ENCODE measurements at places on chromosomes 12 and 14.

DNA sequence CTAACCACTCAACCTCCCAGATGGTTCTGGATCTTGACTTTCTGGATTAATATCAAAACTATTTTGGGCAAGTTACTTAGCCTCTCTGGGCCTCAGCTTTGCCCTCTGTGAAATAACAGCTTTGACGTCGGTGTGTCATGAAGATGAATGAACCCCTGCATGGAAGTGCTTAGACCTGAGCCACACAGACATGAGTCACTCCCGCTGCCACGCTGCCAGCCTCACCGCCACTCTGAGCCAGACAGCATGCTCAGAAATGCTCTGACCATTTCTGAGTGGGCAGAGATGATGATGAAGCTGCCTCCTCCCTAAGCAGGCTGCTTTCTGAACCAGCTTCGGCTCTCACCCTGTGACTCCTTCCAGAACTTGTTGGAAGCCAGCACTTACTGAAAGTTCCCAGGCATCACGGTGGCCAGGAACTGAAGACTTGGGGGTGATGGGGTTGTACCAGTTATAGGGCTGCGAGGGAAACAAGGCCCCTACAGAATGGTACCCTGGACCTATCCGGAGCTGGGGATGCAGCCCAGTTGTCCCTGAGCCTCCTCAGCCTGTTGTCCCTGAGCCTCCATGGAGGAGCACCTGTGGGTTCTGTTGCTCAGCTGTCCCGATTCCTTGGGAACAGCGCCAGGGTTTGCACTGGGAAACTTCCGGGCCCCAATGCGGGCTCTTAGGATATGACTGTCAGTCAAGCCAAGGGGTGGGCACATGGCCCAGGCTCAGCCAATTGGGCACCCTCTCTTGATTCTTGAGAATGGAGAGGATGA, 2.0 kb upstream of the CCDC197 start:
- H3K27me3 ChIP-seq = no peaks in the 10 kb centered on the region
- no peak overlapping the region for H3K4me3 ChIP-seq
- H3K4me1 ChIP-seq = no peaks in the 10 kb centered on the region
- DNase-seq = no peak
- H3K27ac ChIP-seq = no peak overlapping the region

- no peak overlapping the region for H3K27ac ChIP-seq
- no peaks in the 10 kb centered on the region for H3K36me3 ChIP-seq
- H3K4me3 ChIP-seq = no peak overlapping the region
- DNase-seq = peak; percentile 29
These were observed 52.5 kb downstream of the C12orf75 start for GRCh38 chr12:105382771-105383622.

GRCh38 chr12:42643881-42644579, 54.5 kb upstream of the PRICKLE1 start:
- no peaks in the 10 kb centered on the region for H3K4me1 ChIP-seq
- H3K27me3 ChIP-seq = no peaks in the 10 kb centered on the region
- H3K27ac ChIP-seq = no peak overlapping the region
- H3K36me3 ChIP-seq = no peaks in the 10 kb centered on the region

- peaks cover 6% of the 10 kb centered on the region for H3K4me1 ChIP-seq
- peak overlapping the region; percentile 64 for H3K4me3 ChIP-seq
These were observed 730 bp downstream of the CLSTN3 start for GRCh38 chr12:7130701-7131501.

DNA sequence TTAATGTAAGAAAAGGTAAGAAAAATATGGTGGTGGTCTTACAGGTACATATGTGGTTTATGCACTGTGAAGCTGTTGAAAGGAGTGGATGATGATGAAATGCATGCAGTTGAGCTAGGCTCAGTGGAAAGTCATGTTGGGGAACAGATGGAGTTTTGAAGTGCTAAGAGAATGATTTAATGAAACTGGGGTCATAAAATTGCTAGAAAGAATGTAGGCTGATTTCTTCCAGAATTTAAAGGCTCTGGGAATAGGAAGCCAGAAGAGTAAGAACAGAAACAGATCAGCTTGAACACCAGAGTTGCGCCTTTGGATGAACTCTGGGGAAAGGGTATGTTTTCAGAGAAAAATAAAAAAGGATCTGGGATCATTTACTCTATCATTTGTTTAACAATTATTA, 146.5 kb downstream of the MON2 start:
- no peaks in the 10 kb centered on the region for H3K36me3 ChIP-seq
- no peak overlapping the region for H3K4me3 ChIP-seq
- DNase-seq = no peak
- no peak overlapping the region for H3K27ac ChIP-seq
- H3K4me1 ChIP-seq = peaks cover 1% of the 10 kb centered on the region

- no peaks in the 10 kb centered on the region for H3K36me3 ChIP-seq
- H3K4me3 ChIP-seq = no peak overlapping the region
- H3K4me1 ChIP-seq = no peaks in the 10 kb centered on the region
- no peak for DNase-seq
These were observed 89.4 kb downstream of the R3HDM2 start for GRCh38 chr12:57341275-57341990.

GRCh38 chr12:125382926-125383325, 317.7 kb downstream of the AACS start:
- H3K27ac ChIP-seq = no peak overlapping the region
- no peaks in the 10 kb centered on the region for H3K27me3 ChIP-seq
- no peak for DNase-seq
- no peaks in the 10 kb centered on the region for H3K4me1 ChIP-seq
- no peaks in the 10 kb centered on the region for H3K36me3 ChIP-seq

DNA sequence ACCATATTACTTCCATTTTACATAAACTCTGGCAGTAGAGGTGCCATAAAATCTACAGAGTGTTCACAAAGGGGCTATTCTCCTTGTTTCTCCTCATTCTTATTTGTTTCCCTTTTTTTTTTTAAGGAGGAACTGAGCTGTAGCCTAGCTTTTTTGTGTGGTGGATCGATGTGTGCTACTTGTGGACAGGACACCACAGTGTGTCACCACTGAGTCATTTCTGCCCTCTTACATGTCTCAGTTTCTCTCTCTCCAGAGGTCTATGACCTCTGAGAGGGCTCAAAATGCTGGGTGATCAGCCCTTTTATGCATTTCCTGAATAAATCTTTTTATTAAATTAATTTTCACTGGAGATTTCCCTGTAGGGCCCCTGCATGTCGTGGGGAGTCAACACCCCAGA, 370.2 kb downstream of the ADGRD1 start:
- no peak overlapping the region for H3K4me3 ChIP-seq
- no peaks in the 10 kb centered on the region for H3K27me3 ChIP-seq
- H3K27ac ChIP-seq = no peak overlapping the region

- H3K27ac ChIP-seq = no peak overlapping the region
- no peak for DNase-seq
- H3K27me3 ChIP-seq = no peaks in the 10 kb centered on the region
- no peaks in the 10 kb centered on the region for H3K36me3 ChIP-seq
- no peak overlapping the region for H3K4me3 ChIP-seq
- H3K4me1 ChIP-seq = no peaks in the 10 kb centered on the region
These were observed 35.2 kb upstream of the SLC38A1 start for GRCh38 chr12:46304070-46304469.

DNA sequence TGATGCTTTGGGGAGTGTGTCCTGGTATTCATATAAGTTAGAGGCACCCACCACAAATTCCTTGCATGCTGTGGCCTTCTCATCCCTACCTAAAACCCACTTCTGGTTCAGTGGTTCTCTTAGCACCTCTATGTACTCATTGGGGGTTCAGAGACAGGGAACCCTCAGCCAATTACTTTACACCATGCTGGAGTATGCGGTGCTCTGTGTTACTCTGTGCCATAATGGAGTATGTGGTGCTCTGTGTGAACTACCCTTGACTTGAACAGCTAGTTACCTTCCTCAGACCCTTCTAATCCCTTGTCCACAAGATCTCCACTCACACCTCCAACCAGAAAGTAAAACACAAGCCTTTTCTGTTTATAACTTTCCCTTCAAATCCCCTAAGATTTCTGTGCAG, 172.5 kb upstream of the E2F7 start:
- no peaks in the 10 kb centered on the region for H3K27me3 ChIP-seq
- no peak for DNase-seq
- H3K4me1 ChIP-seq = no peaks in the 10 kb centered on the region
- no peak overlapping the region for H3K4me3 ChIP-seq
- H3K36me3 ChIP-seq = no peaks in the 10 kb centered on the region

GRCh38 chr14:99604766-99605298, 825 bp upstream of the CCDC85C start:
- H3K36me3 ChIP-seq = no peaks in the 10 kb centered on the region
- H3K4me1 ChIP-seq = peaks cover 3% of the 10 kb centered on the region
- H3K4me3 ChIP-seq = peak overlapping the region; percentile 87
- no peak for DNase-seq

DNA sequence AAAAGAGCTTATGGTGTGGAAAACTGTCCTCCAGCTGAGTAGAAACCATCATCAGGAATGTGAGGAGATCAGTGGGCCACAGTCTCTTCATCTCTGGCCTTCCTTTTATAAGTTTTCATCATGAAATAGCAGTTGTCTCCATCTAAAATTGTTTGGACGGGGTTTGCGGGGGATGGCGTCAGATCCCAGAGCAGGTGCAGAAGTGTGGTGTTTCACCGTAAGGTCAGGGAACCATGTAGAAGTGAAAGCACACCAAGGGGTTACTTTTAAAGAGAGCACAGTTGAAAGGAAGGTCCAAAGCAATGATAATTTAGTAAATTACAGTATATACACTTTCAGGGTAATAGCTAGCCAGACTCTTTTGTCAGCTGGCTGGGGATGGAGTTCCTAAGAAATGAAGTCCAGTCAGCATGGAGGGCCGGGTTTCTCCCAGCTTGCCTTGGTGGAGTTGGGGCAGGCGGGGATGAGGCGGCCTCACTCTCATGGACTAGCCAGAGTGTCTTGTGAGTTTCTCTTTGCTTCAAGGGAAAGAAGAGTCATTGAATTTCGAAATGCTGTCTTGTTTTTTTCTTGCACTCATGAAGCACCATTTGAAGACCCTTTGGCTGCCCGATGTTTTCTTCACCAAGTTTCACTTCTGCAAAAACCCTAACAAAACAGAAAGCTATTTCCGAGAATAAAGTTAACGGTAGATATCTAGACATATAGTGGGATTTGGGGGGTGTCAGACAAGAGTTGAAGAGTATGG, 100.6 kb downstream of the ETV6 start:
- H3K27me3 ChIP-seq = no peaks in the 10 kb centered on the region
- no peak overlapping the region for H3K4me3 ChIP-seq
- no peak for DNase-seq
- peaks cover 10% of the 10 kb centered on the region for H3K4me1 ChIP-seq

GRCh38 chr12:98719515-98720504, 74.7 kb downstream of the APAF1 start:
- H3K4me3 ChIP-seq = no peak overlapping the region
- no peaks in the 10 kb centered on the region for H3K4me1 ChIP-seq
- no peaks in the 10 kb centered on the region for H3K36me3 ChIP-seq
- no peak for DNase-seq

DNA sequence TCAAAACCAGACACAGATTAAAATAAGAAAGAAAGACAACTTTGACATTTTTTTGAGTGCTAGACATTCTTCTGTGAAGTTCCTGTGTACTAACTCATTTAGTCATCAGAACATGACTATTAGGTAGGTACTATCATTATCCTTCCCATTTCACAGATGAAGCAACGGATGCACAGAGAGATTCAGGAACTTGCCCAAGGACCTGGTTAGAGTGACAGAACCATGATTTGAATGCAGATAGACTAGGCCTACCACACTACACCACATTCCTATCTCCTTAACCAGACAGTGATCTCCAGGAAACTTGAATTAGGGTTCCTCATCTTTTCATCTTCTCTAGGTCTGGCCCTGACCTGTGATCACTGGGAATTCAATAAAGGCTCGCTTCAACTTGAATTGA, 54.4 kb upstream of the MED13L start:
- no peaks in the 10 kb centered on the region for H3K4me1 ChIP-seq
- no peaks in the 10 kb centered on the region for H3K27me3 ChIP-seq
- no peak for DNase-seq
- H3K4me3 ChIP-seq = no peak overlapping the region

DNA sequence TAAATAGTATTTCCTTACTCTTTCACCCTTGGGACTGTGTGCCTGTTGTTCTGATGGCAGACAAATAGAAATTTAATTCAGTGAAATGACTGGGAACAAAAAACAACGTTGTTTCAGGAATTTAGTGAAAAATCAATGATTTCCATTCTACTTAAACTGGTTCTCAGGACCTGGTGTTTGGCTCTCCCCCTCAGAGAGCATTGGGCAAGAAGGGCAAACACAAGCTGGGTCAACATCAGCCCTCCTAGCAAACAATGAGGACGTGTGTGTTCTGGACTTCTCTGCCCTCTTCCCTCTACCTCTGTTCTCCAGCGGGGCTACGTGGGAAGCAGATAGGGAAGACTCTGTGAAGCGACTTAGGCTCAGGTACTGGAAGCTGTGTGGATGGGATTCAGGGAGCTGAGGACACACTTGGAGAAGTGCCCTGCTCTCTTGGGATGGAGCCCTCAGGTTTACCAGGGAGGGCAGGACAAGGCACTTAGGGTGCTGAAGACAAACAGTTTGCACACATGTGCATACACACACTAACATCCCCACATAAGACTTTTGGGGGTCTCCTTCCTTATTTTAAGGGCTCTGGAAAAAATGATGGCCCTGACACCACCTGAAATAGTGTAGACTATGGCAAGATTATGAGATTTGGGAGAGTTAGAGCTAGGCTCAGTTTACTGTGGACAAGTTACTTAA, 7.6 kb upstream of the SERPINA1 start:
- peaks cover 10% of the 10 kb centered on the region for H3K4me1 ChIP-seq
- H3K36me3 ChIP-seq = no peaks in the 10 kb centered on the region
- H3K27me3 ChIP-seq = no peaks in the 10 kb centered on the region
- no peak overlapping the region for H3K4me3 ChIP-seq

DNA sequence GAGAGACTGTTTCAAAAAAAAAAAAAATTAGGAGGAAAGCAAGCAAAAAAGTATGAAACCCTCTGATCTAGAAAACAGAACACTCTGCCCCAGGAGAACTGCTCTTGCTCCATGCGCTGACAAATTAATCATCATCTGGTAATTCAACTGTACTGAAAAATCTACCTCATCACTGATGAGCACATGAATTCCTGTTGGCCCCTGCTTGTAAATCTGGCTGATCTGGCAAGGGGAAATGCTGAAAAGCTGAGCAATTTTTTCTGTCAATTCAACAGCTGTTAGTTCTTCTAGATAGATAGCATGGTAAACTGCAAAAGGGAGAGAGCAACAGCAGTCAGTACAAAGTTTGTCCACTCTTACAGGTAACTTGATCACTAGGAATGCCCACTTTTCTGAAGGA, 15.2 kb upstream of the CSRNP2 start:
- no peak overlapping the region for H3K27ac ChIP-seq
- H3K36me3 ChIP-seq = peaks cover 12% of the 10 kb centered on the region

DNA sequence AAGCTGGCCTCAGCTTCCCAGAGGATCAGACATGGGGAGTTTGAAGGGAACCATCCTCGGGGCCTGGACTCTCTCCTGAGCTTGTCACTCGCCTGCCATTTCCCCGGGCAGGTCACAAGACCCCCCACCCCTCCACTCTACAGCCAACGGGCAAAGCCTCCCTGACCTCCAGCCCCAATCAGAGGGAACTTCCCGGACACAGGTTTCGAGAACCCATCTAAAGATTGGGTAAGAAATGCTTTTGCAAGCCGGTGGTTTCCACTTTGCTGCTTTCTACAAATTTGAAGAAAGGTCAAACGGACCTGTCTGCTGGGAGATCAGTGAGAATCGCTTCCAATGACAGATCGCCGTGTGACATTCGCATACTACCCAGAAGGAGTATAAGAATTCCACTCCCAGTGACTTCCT, 89.6 kb downstream of the SCARB1 start:
- H3K27me3 ChIP-seq = no peaks in the 10 kb centered on the region
- H3K4me3 ChIP-seq = no peak overlapping the region
- H3K36me3 ChIP-seq = 0 out of 2 replicates have a peak, but pooled peaks cover 2% of the 10 kb centered on the region

Measured in iPS DF 6.9 (cell line).